HCT116 (cell line): ENCODE measurements at places on chromosomes 11 and 22. TPM values are rescaled to one million over a fixed set of nuclear protein-coding genes. Genes with fewer than 3 reads are reported as not detected.

GRCh38 chr11:86606836-86607481 is 65.5 kb downstream of the ME3 start:
- DNase-seq: no peak
- no peaks in the 10 kb centered on the region for H3K27me3 ChIP-seq
- H3K27ac ChIP-seq: no peak overlapping the region
- no peaks in the 10 kb centered on the region for H3K4me1 ChIP-seq
- no peak overlapping the region for H3K4me3 ChIP-seq

DNA sequence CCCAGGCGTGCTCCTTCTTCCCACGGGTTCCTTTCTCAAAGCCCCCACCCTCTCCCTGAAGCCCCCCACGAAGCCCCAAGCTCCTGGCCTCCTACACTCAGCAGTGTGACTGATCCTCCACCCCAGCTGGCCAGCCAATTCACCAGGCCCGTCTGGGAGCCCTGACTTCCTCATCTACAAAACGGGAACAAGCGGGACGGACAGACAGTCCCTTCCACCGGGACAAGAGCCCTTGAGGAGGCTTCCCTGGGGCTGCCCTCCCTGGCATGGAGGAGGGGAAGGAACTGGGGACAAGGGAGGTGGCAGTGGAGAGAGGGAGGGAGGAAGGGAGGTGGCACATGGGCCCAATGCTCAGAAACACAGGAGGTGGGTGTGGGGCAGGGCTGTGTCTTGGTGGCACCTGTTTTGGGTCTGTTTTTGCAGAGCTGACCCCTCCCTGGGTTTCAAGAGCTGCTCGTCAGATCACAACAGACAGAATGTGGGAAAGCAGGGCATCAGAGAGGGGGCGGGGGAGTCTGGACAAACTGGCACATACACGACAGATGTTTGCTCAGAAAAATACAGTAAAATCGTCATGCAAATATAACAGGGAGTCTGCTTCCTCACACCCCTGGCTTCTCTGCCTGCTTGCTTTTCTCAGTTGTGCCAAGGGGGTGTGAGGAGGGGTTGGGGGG is 56.8 kb downstream of the ELFN2 start:
- no peak overlapping the region for H3K4me3 ChIP-seq
- H3K27ac ChIP-seq: no peak overlapping the region
- no peak for DNase-seq
- no peaks in the 10 kb centered on the region for H3K27me3 ChIP-seq

DNA sequence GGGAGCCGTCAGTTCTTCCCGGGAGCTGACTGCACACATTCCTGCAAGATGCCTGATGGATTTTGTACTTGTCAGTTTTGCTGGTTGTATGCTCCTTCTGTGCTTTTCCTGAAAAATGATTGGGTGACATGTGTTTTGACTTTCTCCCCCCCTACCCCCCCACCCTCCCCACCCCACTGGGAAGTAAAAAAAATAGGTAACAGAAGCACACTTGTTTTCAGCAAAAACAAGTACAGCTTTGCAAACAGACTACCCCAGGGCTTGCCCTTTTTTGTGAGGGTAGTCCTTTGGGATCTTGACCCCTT is 1.1 kb downstream of the PPFIA1 start:
- H3K36me3 ChIP-seq: peaks cover 27% of the 10 kb centered on the region
- peaks cover 21% of the 10 kb centered on the region for H3K4me1 ChIP-seq
- no peak for DNase-seq
- no peaks in the 10 kb centered on the region for H3K27me3 ChIP-seq
- H3K4me3 ChIP-seq: peak overlapping the region; percentile 83
- no peak overlapping the region for H3K27ac ChIP-seq

DNA sequence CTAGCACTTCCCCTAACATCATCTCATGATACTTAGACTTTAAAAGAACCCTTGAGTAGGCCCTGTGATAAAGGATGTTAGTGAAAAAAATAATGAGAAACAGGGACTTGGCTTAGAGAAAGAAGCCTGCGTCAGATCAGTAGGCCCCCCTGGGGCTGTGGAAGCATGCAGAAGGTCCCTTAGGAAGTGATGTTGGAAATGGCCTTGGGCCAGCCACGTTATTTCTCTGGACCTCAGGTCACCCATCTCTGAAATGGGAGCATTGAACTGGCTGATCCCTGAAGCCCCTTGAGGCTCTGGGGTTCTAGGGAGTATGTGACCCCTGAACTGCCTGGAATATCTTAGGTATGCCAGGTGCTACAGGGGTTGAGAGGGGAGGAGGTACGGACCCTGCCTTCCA is 40.2 kb downstream of the MCM5 start:
- no peak overlapping the region for H3K4me3 ChIP-seq
- no peak for DNase-seq
- no peaks in the 10 kb centered on the region for H3K36me3 ChIP-seq
- H3K27ac ChIP-seq: no peak overlapping the region

GRCh38 chr22:42320443-42321416 is 50.3 kb upstream of the TCF20 start:
- no peaks in the 10 kb centered on the region for H3K36me3 ChIP-seq
- no peak overlapping the region for H3K4me3 ChIP-seq
- peaks cover 29% of the 10 kb centered on the region for H3K4me1 ChIP-seq
- H3K27ac ChIP-seq: no peak overlapping the region

GRCh38 chr11:16818284-16818683 is 79.8 kb downstream of the C11orf58 start:
- H3K27me3 ChIP-seq: no peaks in the 10 kb centered on the region
- H3K4me3 ChIP-seq: no peak overlapping the region

- no peaks in the 10 kb centered on the region for H3K27me3 ChIP-seq
- no peak overlapping the region for H3K27ac ChIP-seq
- no peak overlapping the region for H3K4me3 ChIP-seq
- H3K36me3 ChIP-seq: no peaks in the 10 kb centered on the region
These were observed 92.6 kb upstream of the CSNK2A3 start for GRCh38 chr11:11445441-11446185.

DNA sequence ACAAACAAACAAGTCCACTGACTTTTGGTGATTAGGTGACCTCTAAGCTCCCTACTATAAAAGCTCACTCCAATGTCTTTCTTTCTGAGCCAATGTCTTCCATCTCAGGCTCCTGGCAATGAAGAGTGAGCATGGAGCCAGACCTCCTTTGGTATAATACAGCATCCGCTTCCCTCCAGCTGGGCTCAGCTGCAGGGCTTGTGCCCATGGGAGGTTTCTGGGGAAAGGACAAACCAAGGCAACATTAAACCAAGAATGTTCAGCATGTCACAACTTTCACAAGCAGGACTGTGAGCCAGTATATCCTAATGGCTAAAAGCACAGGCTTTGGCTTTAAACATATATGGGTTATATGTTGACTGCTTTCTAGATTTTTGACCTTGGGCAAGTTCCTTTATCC is 58.8 kb downstream of the EHF start:
- no peak overlapping the region for H3K27ac ChIP-seq
- H3K4me1 ChIP-seq: peaks cover 69% of the 10 kb centered on the region
- no peaks in the 10 kb centered on the region for H3K27me3 ChIP-seq
- no peak overlapping the region for H3K4me3 ChIP-seq

- H3K36me3 ChIP-seq: no peaks in the 10 kb centered on the region
- DNase-seq: no peak
- H3K4me1 ChIP-seq: peaks cover 11% of the 10 kb centered on the region
- no peak overlapping the region for H3K27ac ChIP-seq
- no peak overlapping the region for H3K4me3 ChIP-seq
These were observed 5.2 kb downstream of the APOBEC3B start for GRCh38 chr22:38987171-38987895.

GRCh38 chr11:115670538-115671205 is 166.5 kb upstream of the CADM1 start:
- no peaks in the 10 kb centered on the region for H3K27me3 ChIP-seq
- no peaks in the 10 kb centered on the region for H3K36me3 ChIP-seq
- no peaks in the 10 kb centered on the region for H3K4me1 ChIP-seq
- no peak overlapping the region for H3K27ac ChIP-seq
- no peak for DNase-seq

DNA sequence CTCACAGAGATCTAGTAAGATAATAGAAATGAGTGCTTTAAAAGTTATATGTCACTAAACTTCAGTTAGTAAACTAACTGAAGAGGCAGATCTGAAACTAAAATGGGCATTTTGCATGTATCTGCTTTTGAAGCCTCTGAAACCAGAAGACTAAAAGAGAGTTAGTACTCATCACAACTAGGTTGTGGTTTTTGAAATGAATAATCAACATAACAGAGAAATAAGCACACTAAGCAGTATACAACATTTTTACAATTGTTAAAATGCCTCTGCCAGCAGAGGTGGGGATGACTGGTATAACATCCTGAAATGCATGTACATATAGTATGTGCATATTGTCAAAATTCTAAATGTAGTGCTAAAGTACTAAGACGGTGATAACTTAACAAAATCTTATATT is 564.5 kb downstream of the DLG2 start:
- H3K27me3 ChIP-seq: no peaks in the 10 kb centered on the region
- no peak overlapping the region for H3K4me3 ChIP-seq
- H3K36me3 ChIP-seq: no peaks in the 10 kb centered on the region

The OVCH2 gene
- total RNA-seq: not detected

The CDC45 gene
- 43.4 TPM for total RNA-seq

The CPT1B gene
- total RNA-seq: 35.1 TPM

The INS gene
- total RNA-seq: 0.44 TPM

The TBX1 gene
- 3.9 TPM for total RNA-seq

The CNGA4 gene
- total RNA-seq: 0.27 TPM
